IPS-NIHi11 (cell line): ENCODE measurements at places on chromosomes 11 and 22.

GRCh38 chr11:26286472-26287066, 45.4 kb upstream of the ANO3 start:
- peak; percentile 30 for DNase-seq

DNA sequence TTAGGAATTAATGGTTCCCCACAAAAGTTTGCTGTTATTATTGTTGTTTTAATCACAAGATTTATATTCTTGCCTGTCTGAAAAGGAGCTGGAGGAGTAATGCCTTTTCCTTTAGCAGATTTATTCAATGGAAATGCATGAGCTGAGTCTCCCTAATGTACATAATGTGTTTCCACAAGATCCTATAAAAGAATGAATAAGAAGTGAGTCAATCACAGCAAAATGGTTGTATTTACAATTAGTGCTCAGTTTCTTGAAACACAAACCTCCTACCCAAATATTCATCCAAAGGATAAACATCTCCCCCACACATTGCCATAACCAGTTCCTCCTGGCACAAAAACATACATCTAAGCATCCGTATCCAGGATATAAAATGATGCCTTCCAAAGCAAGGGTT, 33.3 kb downstream of the ME3 start:
- DNase-seq, result no peak

- DNase-seq, result no peak
These were observed 92.6 kb upstream of the ALX4 start for GRCh38 chr11:44402466-44403075.

DNA sequence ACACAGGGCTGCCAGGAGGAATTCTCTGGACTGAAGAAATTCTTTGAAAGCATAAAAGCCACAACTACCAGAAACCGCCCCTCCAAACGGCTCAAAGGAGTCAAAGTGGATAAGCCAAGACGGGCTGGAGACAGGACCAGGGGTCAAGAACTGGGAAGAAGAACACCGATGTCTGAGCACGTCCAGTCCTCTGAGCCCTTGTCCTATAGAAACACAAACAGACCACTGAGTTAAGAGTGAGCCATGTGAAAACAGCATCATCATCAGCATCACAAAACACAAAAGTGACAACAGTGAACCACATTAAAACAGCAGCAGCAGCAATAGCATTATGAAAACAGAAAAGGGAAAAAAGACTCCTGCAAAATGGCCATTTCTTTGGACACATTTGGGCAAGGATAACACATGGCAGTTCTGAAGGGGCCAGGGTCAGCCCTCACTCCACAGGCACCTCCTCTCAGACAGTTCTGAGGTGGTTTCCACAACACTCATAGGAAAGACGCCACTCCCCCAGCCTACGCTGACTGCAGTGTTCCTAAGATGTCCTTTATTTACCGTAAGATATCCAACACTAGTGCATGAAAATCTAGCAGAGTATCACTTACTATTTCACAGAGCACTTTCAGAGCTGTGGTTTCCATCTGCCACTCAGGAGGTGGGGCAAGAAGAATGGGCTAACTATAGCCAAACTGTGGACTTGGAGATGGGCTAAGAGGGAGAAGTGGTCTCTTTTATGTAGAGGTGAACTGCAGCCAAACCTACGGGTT, 28.6 kb upstream of the YPEL1 start:
- DNase-seq, result no peak

- no peak for DNase-seq
These were observed 385.9 kb upstream of the ANO5 start for GRCh38 chr11:21806947-21807346.

DNA sequence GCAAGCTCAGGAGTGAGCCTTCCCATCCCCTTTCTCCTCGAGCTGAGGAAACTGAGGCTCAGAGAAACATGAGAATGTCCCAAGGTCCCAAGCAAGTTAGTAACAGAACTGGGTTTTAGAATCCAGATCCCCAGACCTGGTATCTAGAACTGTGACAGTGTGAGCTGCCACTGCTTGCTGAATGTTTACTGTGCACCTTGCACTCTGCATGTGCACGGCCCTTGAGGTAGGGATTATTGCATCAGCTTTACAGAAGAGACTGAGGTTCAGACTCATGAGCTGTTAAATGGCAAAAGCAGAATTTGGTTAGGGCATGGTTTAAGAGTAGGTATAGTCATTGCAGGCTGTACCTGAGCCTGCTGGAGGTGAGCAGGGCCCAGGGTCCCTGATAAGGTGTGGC, 3.8 kb upstream of the MPPED1 start:
- DNase-seq, result no peak

GRCh38 chr11:45412051-45412471, 125.9 kb upstream of the SYT13 start:
- no peak for DNase-seq

- DNase-seq, result no peak
These were observed 2.0 kb downstream of the CSRP3 start for GRCh38 chr11:19199771-19200170.

GRCh38 chr11:125513705-125514265, 17.7 kb upstream of the FEZ1 start:
- DNase-seq, result no peak

- no peak for DNase-seq
These were observed 3.5 kb downstream of the HTR3B start for GRCh38 chr11:113908098-113908497.

DNA sequence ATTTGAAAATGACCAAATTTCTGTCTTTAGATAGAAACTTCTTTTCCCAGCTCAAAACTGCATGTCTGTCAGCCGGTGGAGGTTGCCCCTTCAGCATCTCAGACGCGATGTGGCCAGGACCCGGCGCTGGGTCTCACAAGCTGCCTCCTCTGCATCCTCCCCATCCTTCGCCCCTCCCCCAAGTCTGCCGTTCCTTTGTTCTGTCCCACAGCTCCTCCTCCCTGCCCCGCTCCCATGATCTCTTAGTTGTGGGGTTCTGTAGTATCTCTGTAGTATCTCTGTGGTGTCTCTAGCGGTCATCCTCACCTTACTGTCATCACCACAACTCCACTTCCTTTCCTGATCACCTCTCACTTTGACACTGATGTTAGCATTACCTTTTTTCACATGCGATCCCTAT, 49.9 kb downstream of the TRAF6 start:
- peak; percentile 42 for DNase-seq

DNA sequence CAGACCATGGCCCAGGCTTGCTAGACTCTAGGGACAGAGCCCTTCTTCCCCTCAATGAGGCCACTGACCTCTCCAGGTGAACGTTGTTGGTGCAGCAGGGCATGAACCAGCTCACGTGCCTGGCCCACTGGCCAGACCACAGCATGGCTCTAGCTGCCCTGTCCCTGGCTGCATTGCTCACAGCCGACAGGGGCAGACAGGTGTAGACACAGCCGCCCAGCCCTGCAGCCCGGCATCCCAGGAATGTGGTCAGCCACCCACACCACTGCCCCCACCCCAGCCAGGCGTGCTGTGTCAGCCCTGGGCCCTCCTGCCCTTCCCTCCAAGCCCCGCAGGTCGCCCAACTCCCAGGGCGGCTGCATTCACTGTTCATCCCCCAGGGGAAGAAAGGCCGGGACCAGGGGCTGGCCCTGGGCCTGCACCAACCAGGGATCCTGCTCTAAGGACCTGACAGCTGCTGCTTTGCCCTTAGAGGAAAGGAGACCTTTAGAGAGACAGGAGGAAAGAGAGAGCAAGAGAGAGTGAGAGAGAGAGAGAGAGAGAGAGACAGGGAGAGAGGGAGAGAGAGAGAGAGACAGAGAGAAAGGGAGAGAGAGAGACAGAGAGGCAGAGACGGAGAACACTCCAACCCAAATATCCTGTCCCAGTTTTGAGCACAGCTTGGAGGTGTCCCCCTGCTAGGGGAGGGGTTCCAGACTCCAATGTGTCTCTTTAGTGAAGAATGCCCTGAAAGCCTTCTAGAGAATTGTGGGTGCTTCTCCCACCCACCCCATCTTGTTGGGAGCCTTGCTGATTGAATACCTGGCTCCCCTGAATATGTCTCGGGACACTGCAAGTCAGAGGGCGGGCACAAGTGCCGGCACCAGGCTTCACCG, 44.2 kb upstream of the LINC01488 start:
- peak; percentile 80 for DNase-seq

GRCh38 chr11:126132319-126132718, 69.7 kb upstream of the CDON start:
- DNase-seq, result peak; percentile 70
